Smooth muscle cell of the pulmonary artery (primary cell): ENCODE measurements at places on chromosomes 3 and 15. TPM values are rescaled to one million over a fixed set of nuclear protein-coding genes. Genes with fewer than 3 reads are reported as not detected.

The COMMD2 gene
- 30.0 and 37.0 TPM in 2 replicates for total RNA-seq

The ZIC1 gene
- 0.03 and 0.13 TPM in 2 replicates for total RNA-seq

The PATL2 gene
- total RNA-seq: 0.33 and 0.36 TPM in 2 replicates

The TMC3 gene
- 0.13 and 0.20 TPM in 2 replicates for total RNA-seq

The ZKSCAN7 gene
- total RNA-seq: 4.8 and 5.5 TPM in 2 replicates

The CDHR4 gene
- total RNA-seq: 0.07 TPM in 1 of 2 replicates, not detected in the other

The RHOV gene
- 0.07 TPM in 1 of 2 replicates, not detected in the other for total RNA-seq

The POLR2M gene
- 308 and 399 TPM in 2 replicates for total RNA-seq

The ATP13A4 gene
- total RNA-seq: 0.36 and 0.46 TPM in 2 replicates

The LRRIQ4 gene
- 0.07 TPM in 2 replicates for total RNA-seq

The PTX3 gene
- 1,136 and 1,240 TPM in 2 replicates for total RNA-seq

The TMEM43 gene
- total RNA-seq: 134 and 167 TPM in 2 replicates

The NRG4 gene
- total RNA-seq: 0.17 and 0.20 TPM in 2 replicates

The TASOR gene
- 68.7 and 93.8 TPM in 2 replicates for total RNA-seq

The GABRB3 gene
- 0.66 and 1.3 TPM in 2 replicates for total RNA-seq

The ZBED2 gene
- total RNA-seq: 0.07 TPM in 1 of 2 replicates, not detected in the other

The SLC15A2 gene
- 0.26 and 0.30 TPM in 2 replicates for total RNA-seq

The CAV3 gene
- not detected in 2 replicates for total RNA-seq

The TMCO5A gene
- not detected in 2 replicates for total RNA-seq

The PDHB gene
- 48.0 and 68.6 TPM in 2 replicates for total RNA-seq
